Skeletal muscle cell (primary cell): ENCODE measurements at places on chromosomes 7 and 10.

DNA sequence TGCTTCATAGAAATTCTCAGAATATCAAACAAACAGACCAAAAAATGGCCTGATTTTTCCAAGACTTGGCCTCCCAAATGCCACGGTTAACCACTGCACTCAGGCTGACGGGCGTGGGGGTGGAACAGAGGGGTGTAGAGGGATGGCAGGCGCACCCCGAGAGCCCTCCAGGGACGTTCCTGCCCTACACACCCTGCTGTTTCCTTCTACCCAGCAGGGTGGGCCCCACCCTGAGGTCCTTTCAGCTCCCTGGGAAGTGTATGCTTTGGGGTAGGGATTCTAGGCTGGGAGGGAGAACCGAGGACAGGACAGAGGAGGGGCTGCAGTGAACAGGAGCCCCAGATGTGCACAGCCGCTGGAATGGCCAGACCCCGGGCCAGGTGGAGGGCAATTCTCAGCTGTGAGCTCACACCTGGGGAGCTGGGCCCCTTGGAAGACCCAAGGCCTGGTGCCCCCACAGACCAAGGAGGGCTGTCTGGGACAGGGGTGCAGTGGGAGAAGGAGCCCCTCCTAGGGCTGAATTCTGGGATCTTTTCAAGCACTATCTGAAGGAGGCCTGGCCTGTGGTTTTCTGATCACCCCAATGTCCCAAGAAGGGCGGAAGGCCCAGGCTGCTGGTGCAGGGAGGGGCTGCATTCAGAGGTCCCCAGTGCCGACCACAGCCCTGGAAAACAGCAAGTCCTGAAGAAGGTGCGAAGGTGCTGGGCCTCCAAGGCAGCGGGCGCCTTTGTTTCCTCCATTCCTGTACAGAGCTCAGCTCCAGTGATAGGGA is 32.9 kb upstream of the INPP5A start:
- DNase-seq = no peak

GRCh38 chr7:37718585-37718984 is 35.0 kb downstream of the GPR141 start:
- no peak for DNase-seq

- no peak for DNase-seq
Observed at GRCh38 chr7:157558875-157559595, 222.2 kb downstream of the DNAJB6 start.

DNA sequence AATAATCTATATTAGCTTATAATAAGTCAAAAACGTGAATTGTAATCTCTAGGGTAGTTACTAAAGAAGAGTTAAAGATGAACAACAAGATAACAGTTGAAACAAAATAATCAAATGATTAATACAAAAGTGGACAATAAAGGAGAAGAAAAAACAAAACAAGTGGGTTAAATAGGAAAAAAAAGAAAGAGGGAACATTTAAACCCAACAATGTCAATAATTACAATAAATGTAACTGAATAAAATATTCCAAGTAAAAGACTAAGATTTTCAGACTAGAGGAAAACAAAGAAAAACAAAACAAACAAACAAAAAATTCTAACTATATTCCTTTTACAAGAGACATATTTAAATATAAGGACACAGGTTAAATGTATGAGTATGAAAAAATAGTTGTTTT is 38.0 kb upstream of the ZEB1 start:
- DNase-seq = no peak

DNA sequence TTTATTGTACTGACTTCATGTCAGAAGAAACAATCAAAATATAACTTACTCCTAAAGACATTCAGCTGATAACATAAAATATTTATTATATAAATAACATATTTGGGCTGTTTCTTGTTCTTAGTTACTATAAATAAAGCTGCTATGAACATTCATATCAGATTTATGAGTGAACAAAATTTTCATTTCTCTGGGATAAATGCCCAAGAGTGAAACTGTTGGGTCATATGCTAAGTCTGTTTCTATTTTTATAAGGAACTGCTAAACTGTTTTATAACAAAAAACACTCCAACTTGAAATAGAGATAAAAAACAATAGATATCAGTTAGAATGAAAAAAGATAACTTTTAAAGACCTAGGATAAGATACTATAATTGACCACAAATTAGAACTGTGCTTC is 26.5 kb upstream of the CC2D2B start:
- DNase-seq = no peak

DNA sequence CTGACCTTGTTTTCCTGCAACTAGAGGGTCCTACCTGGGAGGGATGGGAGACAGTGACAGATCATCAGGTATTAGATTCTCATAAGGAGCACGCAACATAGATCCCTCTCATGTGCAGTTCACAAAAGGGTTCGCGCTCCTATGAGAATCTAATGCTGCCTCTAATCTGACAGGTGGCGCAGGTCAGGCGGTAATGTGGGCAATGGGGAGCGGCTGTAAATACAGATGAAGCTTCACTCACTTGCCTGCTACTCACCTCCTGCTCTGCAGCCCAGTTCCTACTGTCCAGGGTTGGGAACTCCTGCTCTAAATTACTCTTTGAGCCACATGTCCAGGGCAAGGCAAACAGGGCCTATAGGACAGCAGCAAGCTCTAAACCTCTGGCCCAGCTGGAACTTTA is 46.2 kb downstream of the GFRA1 start:
- no peak for DNase-seq
